Stimulated activated CD4-positive, alpha-beta T cell treated with anti-CD3 and anti-CD28 coated beads, TNF-alpha, amount 100 ng/mL, for 24 hours (primary cell): ENCODE measurements at places on chromosomes 6 and 20.
A peak's percentile ranks its signal among the peaks of the same experiment; 100 is the strongest.

DNA sequence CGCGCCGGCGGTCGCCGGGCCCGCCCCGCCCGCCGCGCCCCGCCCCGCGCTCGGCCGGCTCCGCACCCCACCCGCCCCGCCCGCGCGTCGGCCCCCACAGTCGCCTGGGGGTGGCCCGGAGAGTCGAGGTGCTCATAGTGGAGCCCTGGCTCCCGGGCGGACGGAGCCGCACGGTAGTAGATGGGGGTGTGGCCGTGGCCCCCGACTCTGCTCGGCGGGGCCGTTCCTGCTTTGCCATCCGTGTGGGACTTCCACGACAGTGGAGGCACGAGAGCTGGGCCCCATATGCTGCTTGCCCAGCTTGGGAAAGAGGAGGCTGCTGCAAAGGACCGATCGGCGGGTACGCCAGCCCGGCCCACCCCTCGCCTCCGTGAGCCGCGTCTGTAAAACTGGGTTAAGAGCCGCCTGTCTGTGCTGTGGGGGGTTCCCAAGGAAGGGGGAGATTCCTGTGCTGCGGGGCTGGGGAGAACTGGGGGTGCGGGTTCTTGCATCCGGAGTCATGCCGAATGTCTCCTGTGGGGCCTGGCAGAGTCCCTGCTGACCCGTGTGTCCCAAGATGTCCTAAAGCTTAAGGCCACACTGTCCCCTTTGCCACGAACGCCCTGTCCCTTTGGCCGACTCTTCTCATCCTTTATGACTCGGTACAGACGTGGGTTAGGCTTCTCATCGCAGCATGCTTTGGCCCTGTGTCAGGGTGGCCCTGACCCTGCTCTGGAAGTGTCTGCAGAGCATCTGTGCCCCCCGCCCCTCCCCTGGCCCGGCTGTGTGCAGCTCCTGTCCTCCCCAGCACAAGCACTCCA is at the start of gene OPRL1:
Gene OPRL1 (plus strand): TSS at position 70 of the 800 bp plus-strand sequence. CDS start 12,639 bp downstream, outside the sequence.
- no peak for DNase-seq

DNA sequence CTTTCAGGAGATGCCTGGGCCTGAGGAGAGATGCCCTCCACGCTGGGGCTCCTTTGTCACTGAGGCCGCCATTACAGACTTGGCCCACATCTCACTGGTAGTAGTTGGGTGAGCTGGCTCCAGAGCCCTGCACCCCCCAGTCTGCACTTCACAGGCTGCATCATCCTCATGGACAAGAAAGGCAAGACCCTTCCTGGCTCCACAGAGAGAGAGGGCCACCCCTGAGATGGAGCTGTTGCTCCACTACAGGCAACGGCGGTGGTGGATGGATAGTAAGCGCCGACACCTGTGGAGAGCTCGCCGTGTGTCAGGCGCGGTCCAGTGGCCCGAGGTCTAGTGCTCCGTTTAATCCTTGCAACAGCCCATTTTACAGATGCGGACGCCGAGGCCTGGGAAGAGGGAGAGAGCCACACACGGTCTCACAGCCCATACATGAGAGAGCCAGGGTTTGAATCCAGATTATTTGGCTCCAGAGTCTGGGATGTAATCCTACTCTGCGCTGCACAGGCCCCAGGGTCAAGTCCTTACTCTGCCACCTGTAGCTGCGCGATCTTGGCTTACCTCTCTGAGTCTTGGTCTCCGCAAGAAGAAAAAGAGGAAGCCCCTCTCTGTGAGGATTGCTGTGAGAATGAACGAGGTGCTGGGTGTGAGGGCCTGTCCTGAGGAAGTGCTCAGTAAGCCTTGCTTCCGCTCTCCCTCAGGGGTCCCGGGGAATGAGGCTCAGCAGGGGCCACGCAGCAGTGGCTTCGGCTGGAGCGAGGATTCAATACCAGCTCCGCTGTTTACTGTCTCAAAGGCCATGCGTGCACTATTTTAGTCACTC is 34.5 kb downstream of the SPDEF start:
- DNase-seq = no peak

- DNase-seq = no peak
Measured at GRCh38 chr6:46310196-46310595, 139.4 kb upstream of the ENPP5 start.

DNA sequence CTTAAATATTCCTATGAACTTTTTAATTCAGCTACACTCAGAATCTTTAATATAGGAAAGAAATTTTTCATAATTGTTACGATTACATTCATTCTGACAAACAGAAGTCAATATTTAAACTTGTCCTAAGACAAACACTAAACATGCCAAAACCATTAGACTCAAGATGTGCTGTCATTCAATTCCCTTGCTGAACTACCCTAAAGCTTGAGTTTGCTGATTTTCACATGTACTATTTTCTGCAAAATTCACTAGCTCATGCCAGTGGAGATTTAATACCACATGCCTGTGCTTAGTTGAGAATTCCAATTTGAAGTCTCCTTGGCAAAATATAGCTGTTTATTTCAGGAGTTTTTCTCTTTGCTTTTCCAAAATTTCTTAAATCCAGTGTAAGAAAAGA is 448.0 kb downstream of the COL12A1 start:
- DNase-seq = no peak

DNA sequence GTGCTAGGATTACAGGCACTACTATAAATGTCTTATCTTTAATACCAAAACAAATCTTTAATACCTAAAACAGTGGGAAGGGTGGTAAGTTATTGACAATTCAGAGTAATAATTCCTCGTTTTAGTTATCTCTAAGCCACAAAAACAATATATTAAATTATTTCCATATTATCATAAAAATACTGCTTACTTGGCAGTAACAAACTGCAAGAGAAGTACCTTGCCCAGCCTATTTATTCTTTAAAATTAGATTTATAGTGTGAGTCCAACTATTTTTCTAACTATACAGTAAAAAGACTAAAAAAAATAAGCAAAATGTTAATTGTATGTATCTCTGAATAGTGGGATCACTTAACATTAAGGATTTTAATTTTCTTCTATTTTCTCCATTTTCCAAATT is 123.2 kb downstream of the HACE1 start:
- no peak for DNase-seq

DNA sequence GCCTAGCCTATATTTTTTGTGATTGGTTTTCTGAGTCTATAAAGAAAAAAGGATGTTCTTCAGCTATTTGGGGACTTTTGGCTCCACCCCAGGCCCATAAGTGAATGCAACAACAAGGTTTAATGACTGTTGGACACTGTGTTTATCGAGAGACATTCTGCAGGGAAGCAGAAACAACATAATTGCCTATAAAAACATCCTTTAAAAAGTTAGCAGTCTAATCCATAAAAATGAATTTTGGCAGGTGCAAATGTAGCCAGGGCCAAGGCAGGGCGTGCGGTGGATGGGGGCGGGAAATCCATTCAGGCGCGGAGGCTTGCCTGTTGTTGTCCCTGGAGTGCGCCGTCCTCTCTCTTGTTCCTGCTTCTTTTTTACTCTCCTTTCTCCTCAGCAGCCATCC is 99.3 kb downstream of the PAX1 start:
- no peak for DNase-seq

GRCh38 chr6:15405129-15406068 is 159.5 kb downstream of the JARID2 start:
- no peak for DNase-seq

DNA sequence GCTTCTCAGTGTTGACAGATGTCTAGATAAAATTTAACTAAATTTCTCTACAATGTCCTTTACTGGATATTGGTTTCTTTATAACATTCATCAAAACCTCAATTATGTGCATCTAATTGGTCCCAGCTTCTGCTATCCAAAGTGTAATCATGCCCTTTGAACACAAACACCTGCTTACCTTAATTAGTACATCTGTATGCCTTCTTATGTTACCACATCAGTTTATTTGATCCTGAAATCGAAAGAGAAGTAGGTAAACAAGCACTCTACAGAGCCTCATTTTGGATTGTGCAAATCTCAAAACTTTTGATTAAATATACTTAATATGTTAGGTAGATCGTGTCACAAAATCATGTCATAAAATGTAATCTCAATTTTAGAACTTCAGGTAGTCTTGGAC is 36.5 kb downstream of the TAB2 start:
- no peak for DNase-seq

DNA sequence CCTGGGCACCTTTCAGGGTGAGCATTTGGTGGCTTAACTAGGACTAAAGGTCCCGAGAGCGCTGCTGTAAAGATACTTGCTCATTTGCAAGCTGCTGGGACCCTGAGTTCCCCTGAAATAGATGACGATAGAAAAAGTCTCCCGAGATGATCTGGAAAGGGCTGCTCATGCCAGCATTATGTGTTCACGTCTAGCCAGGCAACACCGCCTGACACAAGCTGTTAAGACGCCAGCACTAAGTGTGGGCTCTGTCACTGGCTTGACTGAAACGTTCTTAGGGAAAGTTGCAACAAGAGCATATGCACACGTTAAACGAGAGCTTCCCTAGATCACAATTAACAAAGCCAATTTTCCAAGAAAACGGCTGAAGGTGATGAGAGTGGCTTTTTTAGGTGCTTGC is 113.7 kb downstream of the SLC23A2 start:
- DNase-seq = no peak

GRCh38 chr6:45351667-45352066 is 23.5 kb downstream of the RUNX2 start:
- no peak for DNase-seq

GRCh38 chr20:297925-298775 is 780 bp downstream of the ZCCHC3 start:
- DNase-seq = peak; percentile 44

GRCh38 chr6:30450909-30451841 is 38.1 kb upstream of the HLA-E start:
- no peak for DNase-seq

- DNase-seq = no peak
Measured at GRCh38 chr6:158366363-158366762, 54.1 kb downstream of the TULP4 start.

GRCh38 chr6:115667478-115668026 is 393.1 kb downstream of the FRK start:
- no peak for DNase-seq

- no peak for DNase-seq
Measured at GRCh38 chr6:15793288-15793687, 130.5 kb upstream of the DTNBP1 start.

- no peak for DNase-seq
Measured at GRCh38 chr20:31788578-31788977, 30.6 kb upstream of the MYLK2 start.

- no peak for DNase-seq
Measured at GRCh38 chr6:37176268-37177076, 6.5 kb downstream of the PIM1 start.

DNA sequence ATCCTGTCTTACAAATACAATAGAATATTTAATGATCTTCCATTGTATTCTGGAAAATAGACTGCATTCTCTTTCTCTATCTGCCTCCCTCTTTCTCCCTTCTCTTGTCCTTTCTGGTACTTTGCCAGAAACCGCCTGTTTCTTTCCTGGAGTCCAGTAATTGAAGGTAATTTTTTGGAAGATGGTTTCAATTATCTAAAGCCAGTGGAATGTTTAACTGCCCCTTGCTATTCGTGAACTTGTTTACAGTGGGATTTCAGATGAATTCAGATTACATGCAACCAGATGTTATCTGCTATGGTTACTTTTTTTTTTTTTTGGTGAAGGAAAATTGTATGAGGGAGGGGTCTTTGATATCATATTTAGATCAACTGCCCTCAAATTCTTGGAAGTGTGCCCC is 655.5 kb upstream of the FLRT3 start:
- no peak for DNase-seq

- DNase-seq = no peak
Measured at GRCh38 chr6:68400396-68400795, 234.7 kb upstream of the ADGRB3 start.

DNA sequence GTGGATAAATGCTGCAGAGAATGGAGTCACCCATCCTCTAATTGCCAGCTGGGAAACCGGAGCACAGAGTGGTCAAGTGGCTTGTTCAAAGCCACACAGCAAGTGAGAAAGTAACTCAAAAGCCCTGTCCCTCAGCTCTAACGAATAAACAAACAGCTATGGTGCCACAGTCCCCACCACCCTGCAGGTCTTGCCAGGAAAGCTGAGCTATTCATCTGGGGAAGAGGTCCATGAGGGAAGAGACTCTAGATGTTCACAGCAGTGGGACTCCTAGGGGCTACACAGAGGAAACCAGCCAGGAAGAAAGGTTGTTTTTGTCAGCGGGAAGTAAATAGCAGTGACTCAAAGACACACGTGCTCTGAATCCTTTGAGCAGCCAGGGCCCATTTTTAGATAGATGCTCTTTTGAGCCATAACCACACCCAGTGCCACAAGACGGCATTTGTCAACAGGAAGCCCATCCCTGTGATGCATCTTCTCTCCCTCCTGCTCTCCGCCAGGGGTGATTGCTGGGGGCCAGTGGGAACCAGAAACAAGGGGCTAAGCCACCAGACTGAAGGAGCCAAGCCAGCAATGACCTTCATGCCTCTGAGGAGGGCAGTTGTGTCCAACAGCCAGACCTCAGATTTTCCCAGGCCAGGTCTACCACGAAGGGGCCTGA is 32.4 kb upstream of the TCP11 start:
- DNase-seq = no peak

DNA sequence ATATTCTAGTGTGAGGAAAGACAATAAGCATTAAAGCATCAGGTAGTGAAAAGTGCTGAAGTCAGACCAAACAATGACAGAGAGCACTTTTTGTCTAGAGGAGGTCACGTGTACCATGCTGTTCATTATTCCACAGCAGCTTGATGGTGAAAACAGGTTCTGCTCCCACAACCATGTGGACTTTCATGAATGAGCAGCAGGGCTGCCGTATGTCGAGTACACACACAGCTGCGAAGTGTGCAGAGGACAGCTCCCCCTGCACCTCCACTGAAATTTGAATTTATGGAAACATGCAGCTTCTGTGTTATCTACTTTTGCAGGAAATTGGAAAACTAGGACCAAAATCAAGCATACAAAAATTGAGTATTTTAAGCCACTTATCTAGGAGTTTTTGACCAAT is 85.3 kb downstream of the MAP7 start:
- DNase-seq = no peak

GRCh38 chr20:32010101-32010500 is at the start of gene CCM2L:
CCM2L (plus strand) TSS chr20:32010438; CDS start chr20:32010455, 17 bp downstream.
- no peak for DNase-seq

GRCh38 chr6:66897576-66897975 is 1190.5 kb upstream of the EYS start:
- DNase-seq = no peak

GRCh38 chr6:109299776-109300564 is 82.3 kb downstream of the CD164 start:
- DNase-seq = no peak

GRCh38 chr20:652615-653109 is 338 bp downstream of the SRXN1 start:
- DNase-seq = no peak

DNA sequence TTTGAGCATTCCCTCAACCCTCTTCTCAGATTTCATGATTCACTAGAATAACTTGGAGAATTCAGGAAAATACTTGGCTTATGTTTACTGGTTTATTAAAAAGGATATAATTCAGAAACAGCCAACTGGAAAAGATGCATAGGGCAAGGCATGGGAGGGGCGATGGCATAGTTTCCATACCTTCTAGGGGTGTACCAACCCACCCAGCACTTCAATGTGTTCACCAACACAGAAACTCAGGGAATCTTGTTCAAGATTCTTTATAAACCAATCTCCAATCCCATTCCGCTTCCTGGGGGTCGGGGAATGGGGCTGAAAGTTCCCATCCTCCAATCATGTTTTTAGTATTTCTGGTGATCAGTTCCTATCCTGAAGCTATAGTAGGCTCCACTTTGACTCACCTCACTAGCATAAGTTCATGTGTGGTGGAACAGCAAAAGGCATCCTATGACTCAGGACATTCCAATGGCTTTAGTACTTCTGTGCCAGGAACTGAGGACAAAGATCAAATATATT is 164.4 kb downstream of the SIM1 start:
- no peak for DNase-seq

- DNase-seq = no peak
Measured at GRCh38 chr6:121523628-121524027, 88.2 kb downstream of the GJA1 start.
